ENCODE measurements at places on chromosomes 3 and 15. TPM values are rescaled to one million over a fixed set of nuclear protein-coding genes. Genes with fewer than 3 reads are reported as not detected.

The IL20RB gene
- 0.56 TPM for total RNA-seq

The IREB2 gene
- total RNA-seq: 23.6 TPM

The MPI gene
- 61.4 TPM for total RNA-seq

The CLSTN2 gene
- total RNA-seq: under 0.01 TPM

The FBXL2 gene
- total RNA-seq: 15.6 TPM

The WDR73 gene
- total RNA-seq: 25.5 TPM

The PDCD10 gene
- total RNA-seq: 63.0 TPM

The TMEM207 gene
- not detected for total RNA-seq

The SAXO2 gene
- total RNA-seq: not detected

The TLR9 gene
- total RNA-seq: not detected

The GHSR gene
- not detected for total RNA-seq

The NOX5 gene
- not detected for total RNA-seq

The GP5 gene
- under 0.01 TPM for total RNA-seq

The FSD2 gene
- total RNA-seq: not detected

The EPHA6 gene
- not detected for total RNA-seq

The SPSB4 gene
- total RNA-seq: not detected

The TCAIM gene
- total RNA-seq: 21.5 TPM

The GOLGA6A gene
- total RNA-seq: not detected

The C3orf85 gene
- not detected for total RNA-seq

The MME gene
- 19.4 TPM for total RNA-seq

The SH2D7 gene
- total RNA-seq: not detected

The SLCO3A1 gene
- total RNA-seq: 2.2 TPM

The CPN2 gene
- not detected for total RNA-seq

The PDZRN3 gene
- total RNA-seq: 17.0 TPM

The PTPN9 gene
- 26.5 TPM for total RNA-seq

The GADL1 gene
- not detected for total RNA-seq

The CEP70 gene
- 11.1 TPM for total RNA-seq

The GABRG3 gene
- total RNA-seq: not detected

The OXTR gene
- total RNA-seq: 56.1 TPM

The PLA2G4E gene
- not detected for total RNA-seq

The SLC51A gene
- total RNA-seq: not detected

The HRG gene
- not detected for total RNA-seq

The PAQR5 gene
- 2.7 TPM for total RNA-seq

The FAH gene
- total RNA-seq: 48.6 TPM

The SLC12A1 gene
- not detected for total RNA-seq

The ANKUB1 gene
- total RNA-seq: not detected

The A4GNT gene
- not detected for total RNA-seq

The SNUPN gene
- 23.8 TPM for total RNA-seq

The GRM2 gene
- total RNA-seq: under 0.01 TPM

The SPTSSB gene
- not detected for total RNA-seq

The ABI3BP gene
- total RNA-seq: 4.2 TPM

The SHC4 gene
- total RNA-seq: 2.5 TPM

The SLC51B gene
- total RNA-seq: not detected

The ADAMTS17 gene
- 0.28 TPM for total RNA-seq

The GPR62 gene
- total RNA-seq: not detected

The B3GALNT1 gene
- 8.2 TPM for total RNA-seq

The KLHL6 gene
- not detected for total RNA-seq

The SIDT1 gene
- total RNA-seq: not detected

The MEX3B gene
- total RNA-seq: 6.7 TPM

The ARGFX gene
- not detected for total RNA-seq

Measured in IMR-90 (cell line).